ENCODE measurements at places on chromosomes 16 and 17.

DNA sequence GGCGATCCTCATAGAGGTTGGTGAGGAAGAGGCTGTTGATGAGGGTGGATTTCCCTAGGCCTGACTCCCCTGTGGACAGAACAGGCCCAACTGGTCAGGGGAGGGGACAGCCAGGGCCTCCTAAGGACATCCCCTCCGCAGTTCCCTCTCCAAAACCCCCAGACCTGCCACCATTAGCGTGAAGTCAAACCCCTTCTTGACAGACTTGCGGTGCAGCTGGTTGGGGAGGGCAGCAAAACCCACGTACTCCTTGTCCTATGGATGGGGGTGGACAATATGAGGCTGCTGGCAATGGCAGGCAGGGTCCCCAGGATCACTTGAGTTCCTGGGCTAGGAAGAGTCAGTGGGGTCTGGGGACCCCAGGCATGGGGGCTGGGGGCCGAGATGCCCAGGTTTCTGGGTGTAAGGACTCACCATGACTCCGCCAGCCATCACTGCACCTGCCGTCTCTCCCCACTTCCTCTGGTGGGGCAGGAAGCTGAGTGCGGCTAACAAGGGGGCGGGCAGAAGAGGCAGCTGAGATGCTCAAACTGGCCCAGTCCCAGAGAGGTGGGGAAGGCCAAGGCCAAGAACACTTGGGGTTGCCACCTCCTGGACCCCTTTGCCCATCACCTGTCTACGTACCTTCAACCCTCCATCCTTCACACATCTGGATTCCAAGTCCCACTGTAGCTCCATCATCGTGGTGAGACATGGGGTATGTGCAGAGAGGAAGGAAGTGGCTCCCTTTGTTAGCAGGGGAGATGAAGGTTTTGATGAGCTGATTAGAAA lies at the start of gene SEPTIN1:
Gene SEPTIN1, minus strand, starts transcription at position 451 of the 771 bp plus-strand sequence. Its CDS starts 19 bp downstream, at position 432.
- DNase-seq = peak; percentile 75

GRCh38 chr16:55915096-55915827 lies 40.1 kb upstream of the CES5A start:
- no peak for DNase-seq

DNA sequence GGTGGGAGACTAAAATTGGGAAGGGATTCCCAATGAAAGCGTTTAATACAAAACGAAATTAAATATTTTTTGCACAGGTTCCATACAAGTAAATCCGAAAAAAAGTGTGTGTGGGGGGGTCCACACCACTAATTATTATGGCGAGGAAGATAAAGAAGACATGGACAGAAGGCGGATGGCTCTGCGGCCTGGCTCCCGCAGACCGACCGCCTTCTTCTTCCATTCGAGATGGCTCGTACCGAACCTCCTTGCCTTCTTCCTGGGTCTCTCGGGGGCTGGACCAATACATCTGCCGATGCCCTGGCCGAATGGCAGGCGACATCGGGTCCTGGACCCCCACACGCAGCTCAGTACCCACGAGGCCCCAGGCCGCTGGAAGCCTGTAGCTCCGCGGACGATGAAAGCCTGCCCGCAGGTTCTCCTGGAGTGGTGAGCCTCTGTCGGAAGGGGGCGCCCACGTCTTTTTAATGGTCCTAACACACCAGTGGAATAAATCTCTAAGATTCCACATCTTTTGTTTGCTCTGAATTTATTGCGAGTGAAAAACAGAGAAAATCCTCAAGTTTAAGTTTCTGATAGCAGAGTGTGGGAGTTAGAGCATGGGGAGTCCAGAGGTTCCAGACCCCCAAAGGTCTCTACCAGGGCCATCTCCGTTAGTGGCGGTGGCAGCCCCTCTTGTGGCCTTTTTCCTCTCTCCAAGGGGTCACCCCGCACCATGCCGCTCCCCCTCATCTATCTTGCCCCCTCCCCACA lies 1.4 kb downstream of the PRAC2 start:
- DNase-seq = peak; percentile 85

DNA sequence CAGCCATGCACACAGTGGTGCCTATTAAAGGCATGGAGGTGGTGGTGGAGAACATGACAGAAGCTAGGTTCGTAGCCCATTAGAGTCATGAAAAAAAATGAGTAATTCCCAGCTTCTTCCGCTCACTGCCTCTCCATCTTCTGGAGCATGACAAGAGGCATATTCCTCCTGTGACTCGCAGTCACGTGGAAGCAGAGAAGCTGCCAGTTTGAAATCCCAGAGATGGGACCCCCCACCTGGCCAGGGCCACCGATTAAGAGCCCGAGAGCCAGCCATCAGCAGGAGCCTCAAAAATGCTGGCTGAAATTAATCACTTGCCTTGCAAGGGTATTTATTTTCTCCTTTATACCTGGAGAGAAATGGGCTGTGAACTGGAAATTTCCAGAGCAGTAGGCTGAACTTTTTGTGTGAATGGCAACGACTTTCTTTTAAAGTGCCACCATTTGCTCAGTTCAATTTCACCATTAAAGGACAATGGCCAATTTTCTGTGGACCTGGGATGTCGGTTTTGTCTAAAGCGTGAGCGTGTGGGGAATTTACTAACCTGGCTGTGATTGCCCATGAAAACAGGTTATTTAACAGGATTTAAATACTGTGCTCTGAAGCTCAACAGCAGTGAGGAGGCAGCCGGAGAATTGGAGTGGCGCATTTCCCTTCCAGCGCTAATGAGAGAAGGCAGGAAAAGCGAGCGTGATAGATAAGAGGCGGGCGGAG lies 189.7 kb upstream of the SDK2 start:
- no peak for DNase-seq

DNA sequence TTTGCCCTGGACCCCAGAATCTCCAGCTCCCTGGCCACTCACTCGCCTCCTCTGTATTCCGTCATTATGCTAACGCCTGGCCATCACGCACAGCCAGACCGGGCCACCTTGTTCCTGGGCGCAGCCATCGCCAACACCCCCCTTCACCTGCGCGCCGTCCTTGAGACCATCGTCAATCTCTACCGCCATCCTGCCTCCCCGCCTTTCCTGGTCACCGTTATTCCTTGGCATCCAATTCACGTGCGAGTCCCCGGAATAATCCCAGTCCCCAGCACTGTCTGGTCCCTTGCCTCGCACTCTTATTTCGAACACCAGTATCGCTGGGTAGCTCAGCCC lies 541 bp downstream of the VKORC1 start:
- DNase-seq = peak; percentile 21

DNA sequence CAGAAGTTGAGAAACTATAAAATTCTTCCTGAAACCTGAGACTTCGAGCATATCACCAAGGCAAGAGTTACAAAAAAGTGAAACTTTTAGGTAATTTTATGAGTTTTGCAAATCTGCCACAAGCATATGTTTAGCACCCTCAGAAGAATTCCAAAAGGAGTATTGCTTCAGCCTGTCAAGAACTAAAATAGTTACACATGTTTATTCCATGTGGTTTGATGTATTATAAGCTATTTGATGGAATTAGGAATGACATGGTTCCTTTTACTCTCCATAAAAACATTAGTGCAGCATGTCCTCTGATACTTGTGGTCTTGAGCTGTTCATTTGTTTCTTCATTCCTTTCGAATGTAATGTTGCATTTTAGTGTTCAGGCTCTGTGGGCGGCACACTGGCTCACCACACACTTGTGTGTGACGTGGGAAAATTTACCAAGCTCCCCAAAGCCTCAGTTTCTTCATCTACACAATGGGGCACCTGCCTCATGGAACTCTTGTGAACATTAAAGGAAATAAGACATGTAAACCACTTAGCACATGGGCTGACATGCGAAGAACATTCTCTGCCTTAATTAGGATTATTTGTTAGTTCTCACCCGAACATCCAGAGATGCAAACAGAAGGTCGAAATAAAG lies 204.2 kb upstream of the FOXF1 start:
- no peak for DNase-seq

DNA sequence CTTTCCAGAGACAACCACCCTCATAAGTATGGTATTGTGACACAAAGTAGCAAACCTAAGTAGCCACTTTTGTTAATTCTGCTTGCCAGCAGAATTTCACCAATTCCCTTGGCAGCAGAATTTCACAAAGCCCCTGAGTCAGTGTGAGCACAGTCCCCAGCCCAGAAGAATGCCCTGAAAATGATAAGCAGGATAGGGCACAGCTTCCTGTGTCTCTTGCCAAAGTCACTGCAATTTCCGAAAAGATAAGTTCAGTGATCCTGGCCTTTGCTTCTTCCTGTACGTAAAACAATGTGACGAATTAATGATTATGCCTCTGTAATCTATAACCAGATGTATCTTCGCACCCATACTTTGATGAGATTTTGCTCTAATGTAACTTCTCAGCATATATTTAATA lies 16.0 kb upstream of the WIPF2 start:
- DNase-seq = no peak

DNA sequence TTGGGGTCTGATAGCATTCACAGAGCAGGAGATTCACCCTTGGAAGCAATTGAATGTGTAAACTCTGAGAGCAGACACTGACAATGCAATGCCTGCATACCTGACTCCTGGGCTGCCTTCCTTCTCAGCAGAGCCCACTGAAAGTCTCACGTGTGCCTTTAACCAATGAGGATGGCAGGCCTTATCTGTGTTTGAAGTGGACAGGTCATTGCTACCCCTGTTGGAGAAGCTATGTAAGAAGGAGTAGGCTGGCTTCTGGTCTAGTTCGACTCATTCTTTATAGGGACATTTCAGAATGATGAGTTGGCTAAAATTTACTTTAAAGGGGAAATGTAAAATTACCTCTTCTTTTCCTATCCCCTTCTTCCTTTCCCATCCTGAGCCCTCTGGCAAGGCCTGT lies 446.3 kb downstream of the SLC39A11 start:
- DNase-seq = no peak

- no peak for DNase-seq
Measured at GRCh38 chr16:27582883-27583282, 32.9 kb downstream of the KATNIP start.

GRCh38 chr17:47872651-47873161 lies 21.7 kb upstream of the SP6 start:
- DNase-seq = no peak

DNA sequence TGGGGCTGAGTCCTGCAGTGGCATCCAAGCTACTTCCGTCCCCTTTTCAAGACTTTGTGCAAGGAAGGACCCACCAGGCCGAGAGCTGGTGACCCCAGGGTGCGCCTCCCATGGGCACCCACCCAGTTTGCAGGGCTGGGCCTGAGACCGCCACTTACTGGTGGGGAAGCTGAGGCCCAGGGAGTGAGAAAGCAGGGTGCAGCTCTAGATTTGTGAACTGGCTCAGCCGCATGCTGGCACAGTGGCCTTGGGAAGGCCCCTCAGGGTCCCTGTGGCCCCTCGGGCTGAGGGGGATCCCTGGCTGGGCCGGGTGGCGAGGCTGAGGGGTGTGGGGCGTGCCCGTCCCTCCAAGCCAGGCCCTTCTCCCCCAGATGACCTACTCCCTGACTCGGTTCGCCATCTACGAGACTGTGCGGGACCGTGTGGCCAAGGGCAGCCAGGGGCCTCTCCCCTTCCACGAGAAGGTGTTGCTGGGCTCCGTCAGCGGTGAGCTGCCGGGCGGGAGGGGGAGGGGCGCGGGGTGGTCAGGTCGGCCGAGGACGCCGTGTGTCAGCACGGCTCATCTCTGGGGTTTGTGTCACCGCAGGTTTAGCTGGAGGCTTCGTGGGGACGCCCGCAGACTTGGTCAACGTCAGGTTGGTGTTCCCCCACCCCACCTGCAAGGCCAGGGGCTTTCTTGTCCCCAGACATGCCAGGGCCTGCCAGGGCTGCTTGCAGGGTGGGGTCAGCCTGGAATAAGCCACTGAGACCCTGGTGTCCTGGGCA lies 3.2 kb downstream of the SLC25A10 start:
- DNase-seq = no peak

DNA sequence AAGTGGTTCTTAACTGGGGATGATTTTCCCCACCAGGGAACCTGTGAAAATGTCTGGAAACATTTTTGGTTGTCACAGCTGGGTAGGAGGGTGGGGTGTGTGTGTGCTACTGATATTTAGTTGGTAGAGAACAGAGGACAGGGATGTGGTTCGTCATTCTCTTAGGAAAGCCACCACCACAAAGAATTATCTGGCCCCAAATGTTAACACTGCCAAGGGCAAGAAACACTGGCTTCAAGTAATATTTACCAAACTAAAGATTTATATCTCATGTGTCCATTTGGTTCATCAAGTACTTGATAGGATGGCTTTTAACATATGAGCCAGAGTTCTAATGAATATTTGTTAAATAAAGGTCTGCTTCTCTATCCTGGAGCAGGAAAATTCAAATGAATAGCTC lies 19.5 kb downstream of the MPHOSPH6 start:
- DNase-seq = no peak

- DNase-seq = peak; percentile 51
Measured at GRCh38 chr17:10729334-10730193, at the start of gene TMEM220. TSS of gene TMEM220 (minus strand) at chr17:10730023. CDS start at chr17:10729851, 172 bp downstream.

DNA sequence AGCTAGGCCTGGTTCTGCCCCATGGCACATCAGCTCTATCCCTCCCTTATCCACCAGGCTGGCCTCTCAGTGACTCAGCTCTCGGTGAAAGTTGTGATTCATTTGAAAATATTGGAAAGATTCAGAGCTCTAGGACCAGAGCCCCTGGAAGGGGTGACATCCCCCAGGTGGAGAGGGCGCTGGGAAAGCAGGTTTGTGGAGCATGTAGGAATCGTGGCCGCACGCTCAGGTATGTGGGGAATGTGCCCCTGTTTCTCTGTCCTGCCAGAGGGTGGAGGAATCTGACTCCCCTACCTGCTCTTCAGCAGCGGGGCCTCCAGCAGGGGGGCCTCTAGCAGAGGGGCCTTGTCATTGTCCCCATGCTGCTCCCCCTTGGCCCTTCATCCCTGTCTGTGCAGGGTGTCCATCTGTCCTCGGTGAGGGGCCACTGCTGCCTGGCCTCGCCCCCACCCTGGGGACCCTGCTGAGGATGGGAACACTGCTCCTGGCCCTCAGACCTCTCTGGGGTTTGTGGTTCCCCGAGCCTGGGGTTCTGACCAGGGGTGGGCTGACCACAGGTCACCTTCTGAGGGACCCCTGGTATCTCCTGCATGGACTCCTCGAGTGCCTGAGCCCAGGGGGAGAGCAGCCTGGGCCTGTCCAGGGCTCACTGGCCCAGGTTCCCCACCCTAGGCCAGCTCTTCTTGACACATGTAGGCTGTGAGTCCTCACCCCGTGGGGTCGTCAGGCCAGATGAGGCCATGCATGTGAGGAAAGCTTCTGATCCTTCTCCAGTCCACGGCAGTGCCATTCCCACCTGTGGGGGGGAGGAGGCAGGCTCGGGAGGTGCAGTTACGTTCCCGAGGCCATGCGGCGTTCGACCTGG lies 47.5 kb downstream of the NT5M start:
- DNase-seq = no peak

- DNase-seq = no peak
Measured at GRCh38 chr16:4968879-4969483, 10.9 kb downstream of the SEC14L5 start.

GRCh38 chr16:10297341-10298006 lies 88.4 kb upstream of the ATF7IP2 start:
- peak; percentile 6 for DNase-seq

Measured in activated naive CD8-positive, alpha-beta T cell treated with anti-CD3 and anti-CD28 coated beads, Interleukin-2, amount 50 U/mL, for 24 hours (primary cell).